ENCODE measurements at places on chromosomes 6 and 20.

DNA sequence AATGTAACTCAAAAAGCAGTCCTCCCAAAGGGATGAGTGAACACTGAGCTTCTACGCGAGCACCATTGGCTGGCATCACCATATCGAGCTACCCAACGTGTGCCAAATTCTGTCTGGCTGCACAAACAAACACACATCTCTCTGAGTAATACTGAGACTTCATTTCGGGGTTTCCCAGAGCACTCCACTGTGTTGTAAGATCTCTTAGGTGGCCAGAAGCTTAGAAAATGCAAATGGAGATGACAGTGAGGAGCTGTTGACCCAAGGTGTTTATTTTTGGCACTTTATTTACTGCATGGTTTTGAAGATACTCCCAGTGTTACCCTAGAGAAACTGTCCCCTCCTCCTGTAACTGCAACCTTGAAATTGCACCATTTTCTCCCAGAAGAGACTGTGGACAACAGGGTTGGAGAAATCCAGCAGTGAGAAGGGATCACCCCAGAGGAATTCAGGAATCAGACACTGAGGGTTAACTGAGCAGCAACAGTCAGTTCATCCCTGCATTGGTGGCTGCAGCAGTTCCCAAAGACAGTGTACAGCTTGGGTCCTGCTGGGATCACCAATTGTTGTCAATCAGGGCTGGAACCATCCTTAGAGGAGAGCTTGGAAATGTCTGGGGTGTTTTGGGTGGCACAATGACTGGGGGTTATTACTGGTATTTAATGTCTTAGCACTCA is 1.0 kb upstream of the RIPOR2 start:
- no peak for DNase-seq

DNA sequence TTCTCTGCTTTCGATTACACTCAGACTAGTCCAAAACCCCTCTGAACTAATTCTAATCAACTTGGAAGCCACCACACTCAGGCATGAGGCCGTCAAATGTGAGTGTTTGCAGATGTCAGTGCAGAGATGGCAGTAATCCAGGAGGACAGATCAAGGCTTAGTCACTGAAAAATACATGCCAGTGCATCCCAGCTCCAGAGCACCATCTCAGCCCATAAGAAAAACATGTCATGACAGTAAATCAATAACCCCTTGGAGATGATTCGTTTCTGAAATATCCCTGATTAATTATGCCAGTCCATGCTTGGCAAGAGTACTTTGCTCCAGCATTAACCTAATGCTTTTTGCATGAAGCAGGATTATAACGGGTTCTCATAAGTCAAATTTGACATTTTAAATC is 179.5 kb downstream of the ADAT2 start:
- no peak for DNase-seq

GRCh38 chr6:118285791-118286190 is 262.3 kb upstream of the PLN start:
- DNase-seq = no peak

DNA sequence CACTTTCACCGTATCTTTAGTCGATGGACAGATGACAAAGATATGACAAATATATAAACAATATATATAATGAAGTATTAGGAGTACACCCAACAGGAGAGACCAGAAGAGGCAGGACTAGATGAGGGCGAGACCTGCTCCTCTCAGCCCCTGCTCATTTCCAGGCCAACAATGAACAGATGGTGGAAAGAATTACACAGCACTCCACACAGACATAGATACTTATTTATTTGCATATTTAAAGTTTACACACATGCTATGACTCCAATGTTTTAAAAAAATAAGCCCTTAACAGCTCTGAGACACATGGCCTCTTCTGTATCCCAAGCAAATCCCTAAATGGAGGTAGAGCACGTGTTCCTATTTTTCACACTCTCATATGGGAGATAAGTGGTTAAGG is 10.4 kb downstream of the FAM210B start:
- DNase-seq = no peak

DNA sequence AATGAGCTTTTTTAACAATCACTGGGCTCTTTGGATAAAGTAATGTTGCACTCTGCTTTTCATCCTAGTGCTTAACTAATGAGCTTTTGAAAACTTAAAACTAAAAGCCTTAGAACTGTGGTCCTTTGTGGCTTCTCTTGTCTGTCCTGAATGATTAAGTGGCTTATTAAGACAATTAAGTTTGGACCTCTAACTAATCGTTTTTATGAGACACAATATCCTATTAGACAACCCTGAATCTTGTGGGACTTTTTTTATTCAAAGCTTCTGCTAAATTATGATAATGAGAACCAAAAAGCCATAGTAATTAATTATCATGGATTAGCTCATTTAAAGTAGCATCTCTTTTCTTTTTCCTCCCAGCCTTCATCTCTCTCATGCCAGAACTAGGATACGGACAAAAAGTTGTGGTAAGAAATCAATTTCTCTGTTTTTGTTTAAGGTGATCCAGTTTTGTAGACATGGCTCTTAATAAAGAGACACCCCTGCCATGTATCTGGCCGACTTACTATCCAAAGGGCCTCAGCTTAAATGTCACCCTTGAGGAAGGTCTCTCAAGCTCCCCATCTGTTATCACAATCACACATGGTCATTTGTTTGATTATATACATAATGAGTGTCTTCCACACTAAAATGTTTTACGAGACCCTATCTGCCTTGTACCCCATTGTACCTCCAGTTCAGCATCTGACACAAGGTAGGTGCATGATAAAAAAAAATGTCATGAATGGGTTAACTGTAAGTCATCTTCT is 384.4 kb upstream of the IRAK1BP1 start:
- no peak for DNase-seq

DNA sequence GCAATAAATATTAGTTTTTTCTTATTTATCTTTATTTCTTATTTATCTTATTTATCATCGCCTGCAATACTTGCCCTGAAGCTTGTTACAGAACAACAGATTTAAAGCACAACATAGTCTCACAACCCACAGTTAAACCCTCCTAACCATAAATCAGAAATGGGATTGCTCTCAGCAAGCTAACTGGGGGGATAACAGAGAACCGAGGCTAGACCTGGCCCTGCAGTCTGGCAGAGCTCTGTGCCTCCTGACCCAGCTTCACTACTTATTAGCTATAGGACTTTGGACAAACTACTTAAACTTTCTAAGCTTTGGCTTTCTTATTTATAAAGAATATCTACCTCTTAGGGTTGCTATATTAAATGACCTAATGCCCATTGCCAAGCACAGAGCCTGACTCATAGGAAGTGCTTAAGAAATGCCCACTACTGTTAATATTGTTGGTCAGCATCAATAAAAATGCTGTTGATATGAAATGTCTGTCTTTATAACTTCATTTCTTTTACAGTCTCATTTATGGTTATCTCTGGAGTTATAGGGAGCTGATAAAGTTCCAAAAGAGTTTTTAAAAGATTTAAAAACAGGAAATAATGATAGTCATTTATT is 87.9 kb upstream of the BEND6 start:
- no peak for DNase-seq

- no peak for DNase-seq
Measured at GRCh38 chr20:2955257-2955970, 82.1 kb downstream of the PTPRA start.

GRCh38 chr6:25275436-25275835 is 3.7 kb upstream of the CARMIL1 start:
- no peak for DNase-seq

Data from stimulated activated CD4-positive, alpha-beta T cell treated with anti-CD3 and anti-CD28 coated beads, TNF-alpha, amount 100 ng/mL, for 24 hours (primary cell).